ENCODE measurements at places on chromosomes 6 and 20.

- peak; percentile 19 for DNase-seq
Measured at GRCh38 chr6:158717341-158718330, 67.8 kb downstream of the SYTL3 start.

GRCh38 chr6:16591396-16592222, 169.7 kb downstream of the ATXN1 start:
- no peak for DNase-seq

- DNase-seq, result no peak
Measured at GRCh38 chr20:49710971-49711666, 2.6 kb downstream of the B4GALT5 start.

DNA sequence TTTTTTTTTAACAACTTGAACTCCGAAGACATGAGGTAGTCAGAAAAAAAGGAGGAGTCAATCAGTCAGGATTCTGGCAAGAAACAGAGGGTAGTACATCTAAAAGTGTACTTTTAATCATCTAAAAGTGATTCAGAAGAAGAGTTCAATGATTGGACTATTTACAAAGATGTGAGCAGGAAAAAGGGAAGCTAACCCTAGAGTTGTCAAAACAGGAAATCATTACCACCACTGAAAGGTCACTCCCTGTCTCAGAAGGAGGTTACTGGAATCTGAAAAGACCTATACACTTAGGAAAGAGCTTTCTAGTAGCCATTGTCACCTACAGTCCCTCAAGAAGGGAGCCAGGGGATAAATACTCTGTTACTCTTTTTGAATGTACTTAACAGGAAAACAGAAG, 16.7 kb upstream of the LMBRD1 start:
- DNase-seq, result no peak

DNA sequence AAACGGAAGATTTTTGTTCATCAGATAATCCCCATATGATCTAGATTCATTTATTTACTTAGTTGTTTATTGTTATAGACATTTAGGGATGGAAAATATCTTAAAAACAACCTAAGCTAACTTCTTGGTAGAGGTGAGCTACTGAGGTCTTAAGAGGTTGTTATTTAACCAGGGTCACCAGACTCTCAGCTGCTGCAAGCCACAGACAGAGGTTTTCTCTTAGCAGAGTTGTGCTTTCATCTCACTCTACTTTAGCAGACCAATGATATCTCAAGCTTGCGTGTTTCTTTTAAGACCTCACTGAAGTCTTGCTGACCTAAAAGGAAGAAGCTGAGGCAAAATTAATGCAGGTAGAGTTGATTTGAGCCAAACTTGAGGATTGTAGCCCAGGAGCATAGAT, 43.6 kb downstream of the NCOA7 start:
- no peak for DNase-seq

DNA sequence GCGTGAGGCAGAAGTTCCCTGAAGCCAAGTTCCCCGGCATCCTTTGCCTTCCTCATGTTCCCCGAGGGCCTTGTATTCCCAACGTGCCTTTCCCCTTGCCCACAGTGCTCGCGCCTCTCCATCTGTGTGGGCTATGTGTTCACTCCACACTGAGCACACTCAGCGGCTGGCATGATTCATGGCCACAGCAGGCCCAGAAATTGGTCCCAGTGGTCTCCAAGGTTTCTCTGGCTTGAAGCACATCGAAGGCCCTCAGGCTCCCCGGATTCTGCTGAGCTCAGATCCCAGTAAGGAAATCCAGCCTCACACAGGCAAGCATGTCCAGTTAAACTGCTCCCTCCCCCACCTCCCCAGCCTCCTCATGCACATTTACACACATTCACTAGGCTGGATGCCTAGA, 123.6 kb downstream of the ISM1 start:
- no peak for DNase-seq

- no peak for DNase-seq
Measured at GRCh38 chr6:144888621-144889020, 603.5 kb downstream of the UTRN start.

GRCh38 chr6:15843764-15844163, 180.9 kb upstream of the DTNBP1 start:
- DNase-seq, result no peak

DNA sequence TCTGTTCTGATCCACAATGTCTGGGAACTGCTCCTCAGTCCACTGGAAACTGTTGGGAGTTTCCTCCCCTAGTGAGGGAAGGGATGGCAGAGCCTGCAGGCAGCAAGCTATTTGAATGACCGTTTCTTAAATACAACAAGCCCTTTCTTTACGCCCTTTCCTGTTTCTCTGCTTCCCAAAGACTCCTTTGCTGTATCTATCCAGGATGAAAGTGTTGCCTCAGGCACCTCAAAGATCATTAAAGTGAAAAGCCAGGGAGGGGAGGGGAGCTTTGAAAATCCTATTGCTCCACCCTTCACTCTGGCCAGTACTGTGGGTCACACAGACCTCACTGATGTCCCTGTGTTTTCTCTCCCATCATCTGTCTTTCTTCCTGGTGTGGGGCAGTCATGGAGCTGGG, 213.1 kb downstream of the RNF144B start:
- no peak for DNase-seq

GRCh38 chr6:168737014-168737413, 296.0 kb downstream of the SMOC2 start:
- DNase-seq, result no peak

DNA sequence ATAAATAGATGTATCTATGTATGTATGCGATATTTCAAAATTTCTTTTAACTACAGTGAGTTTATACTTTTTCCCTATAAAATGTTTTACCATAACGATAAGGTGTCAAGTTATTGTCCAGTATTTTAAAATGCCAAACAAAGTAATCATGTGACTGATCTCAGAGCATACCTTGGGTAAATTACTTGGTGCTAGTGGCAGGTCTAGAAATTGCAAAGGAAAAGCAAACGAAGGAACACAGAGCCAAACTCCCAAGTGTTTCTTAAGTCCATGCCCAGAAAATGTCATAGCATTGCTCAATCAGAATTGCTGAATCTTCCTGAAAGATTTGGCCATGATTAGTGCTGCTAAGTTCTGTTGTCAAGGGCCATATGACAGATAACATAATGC, 77.5 kb downstream of the CAP2 start:
- no peak for DNase-seq

- no peak for DNase-seq
Measured at GRCh38 chr6:7041511-7042026, 66.2 kb upstream of the RREB1 start.

- no peak for DNase-seq
Measured at GRCh38 chr6:28323813-28324424, 12.0 kb downstream of the ZSCAN31 start.
